ENCODE measurements at places on chromosomes 6 and 20. TPM values are rescaled to one million over a fixed set of nuclear protein-coding genes. Genes with fewer than 3 reads are reported as not detected.

The CALHM4 gene
- polyA plus RNA-seq, result not detected

GRCh38 chr6:84738996-84739865 lies 25.2 kb downstream of the TBX18 start:
- DNase-seq, result no peak

The PYGB gene
- 20.3 TPM for polyA plus RNA-seq

- peak; percentile 72 for DNase-seq
These were observed 62.3 kb upstream of the SNX9 start for GRCh38 chr6:157760589-157761330.

DNA sequence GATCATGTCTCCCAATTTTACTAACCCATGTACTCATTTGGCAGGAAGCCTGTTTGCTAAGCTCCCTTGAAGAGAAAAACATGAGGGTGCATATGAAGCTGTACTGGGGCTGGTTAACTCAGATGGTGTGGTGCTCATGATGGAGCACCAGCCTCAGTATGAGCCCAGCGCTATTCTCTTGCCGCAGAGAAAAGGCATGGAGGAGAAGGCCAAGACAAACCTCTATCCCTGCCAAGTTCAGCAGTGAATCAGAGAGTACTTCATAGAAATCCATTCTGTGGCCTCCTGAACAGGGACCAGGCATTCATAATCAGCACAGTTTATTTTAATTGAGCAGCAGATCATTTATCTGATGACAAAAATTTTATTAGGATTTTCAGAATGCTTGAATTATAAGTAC lies 398.1 kb downstream of the LMBRD1 start:
- DNase-seq, result no peak

- DNase-seq, result no peak
These were observed 318.7 kb downstream of the RFPL4B start for GRCh38 chr6:112665815-112666214.

All from muscle of back (tissue), 13 donors.